DMS53 (cell line): ENCODE measurements at places on chromosomes 3 and 15.

DNA sequence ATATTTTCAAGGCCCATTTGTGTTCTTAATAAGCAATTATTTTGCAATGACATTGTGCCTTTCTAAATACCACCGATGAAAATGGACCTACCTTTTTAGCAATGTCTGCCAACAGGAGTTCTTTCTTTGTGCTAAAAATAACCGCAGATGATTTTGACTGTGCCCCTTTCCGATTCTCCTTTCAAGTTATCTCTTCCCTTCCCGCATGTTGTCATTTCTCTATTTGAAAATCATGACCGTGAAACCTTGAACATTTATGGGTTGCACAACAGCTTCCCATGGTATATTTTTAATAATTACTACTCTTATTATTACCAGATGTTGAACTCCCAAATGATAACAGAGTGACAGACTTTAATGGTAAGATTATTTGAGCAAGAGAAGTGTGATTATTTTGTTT, 10.3 kb upstream of the ETFA start:
- no peak for DNase-seq

GRCh38 chr3:23000371-23000770, 202.8 kb upstream of the UBE2E2 start:
- no peak for DNase-seq

DNA sequence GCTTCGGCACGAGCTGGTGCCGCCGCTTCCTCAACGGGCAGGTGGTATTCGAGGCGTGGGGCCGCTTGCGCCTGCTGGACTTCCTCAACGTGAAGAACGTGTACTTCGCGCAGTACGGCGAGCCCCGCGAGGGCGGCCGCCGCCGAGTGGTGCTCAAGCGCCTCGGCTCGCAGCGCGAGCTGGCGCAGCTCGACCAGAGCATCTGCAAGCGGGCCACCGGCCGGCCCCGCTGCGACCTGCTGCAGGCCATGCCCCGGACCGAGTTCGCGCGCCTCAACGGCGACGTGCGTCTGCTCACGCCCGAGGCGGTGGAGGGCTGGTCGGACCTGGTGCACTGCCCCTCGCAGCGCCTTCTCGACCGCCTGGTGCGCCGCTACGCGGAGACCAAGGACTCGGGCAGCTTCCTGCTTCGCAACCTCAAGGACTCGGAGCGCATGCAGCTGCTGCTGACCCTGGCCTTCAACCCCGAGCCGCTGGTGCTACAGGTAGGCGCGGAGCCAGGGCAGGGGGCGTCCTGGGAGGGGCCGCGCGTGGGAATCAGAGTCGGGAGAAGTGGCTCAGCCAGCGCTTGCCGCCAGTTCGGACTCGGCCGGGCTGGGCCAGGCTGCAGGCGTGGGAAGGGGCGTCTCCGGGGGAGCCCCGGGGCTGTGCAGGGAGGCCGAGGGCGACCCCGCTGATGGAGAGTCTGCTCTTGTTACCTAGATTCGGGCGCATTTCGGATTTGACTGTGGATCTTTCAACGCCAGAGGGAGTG, 1.1 kb downstream of the DIPK2A start:
- peak; percentile 87 for DNase-seq

- DNase-seq: no peak
These were observed 6.1 kb downstream of the NGRN start for GRCh38 chr15:90271459-90272166.

DNA sequence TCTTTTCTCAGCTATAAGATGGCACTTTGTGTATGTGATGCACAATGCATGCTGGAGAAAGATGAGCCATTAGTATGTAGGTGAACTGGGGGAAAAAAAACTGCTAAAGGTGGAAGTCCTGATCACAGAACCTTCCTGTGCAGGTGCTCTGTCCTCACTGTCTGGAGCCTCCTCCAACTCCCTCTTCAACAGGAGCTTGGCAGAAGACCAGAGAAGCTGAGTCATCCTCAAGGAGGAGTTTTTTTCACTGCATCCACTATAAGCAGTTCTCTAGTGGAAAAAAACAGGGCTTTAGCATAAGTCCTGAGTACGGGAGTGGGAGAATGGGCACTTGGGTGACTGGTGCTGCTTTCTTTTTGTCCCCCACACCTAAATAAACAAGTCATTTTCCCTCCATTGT, 168.4 kb upstream of the CADPS start:
- peak; percentile 22 for DNase-seq

DNA sequence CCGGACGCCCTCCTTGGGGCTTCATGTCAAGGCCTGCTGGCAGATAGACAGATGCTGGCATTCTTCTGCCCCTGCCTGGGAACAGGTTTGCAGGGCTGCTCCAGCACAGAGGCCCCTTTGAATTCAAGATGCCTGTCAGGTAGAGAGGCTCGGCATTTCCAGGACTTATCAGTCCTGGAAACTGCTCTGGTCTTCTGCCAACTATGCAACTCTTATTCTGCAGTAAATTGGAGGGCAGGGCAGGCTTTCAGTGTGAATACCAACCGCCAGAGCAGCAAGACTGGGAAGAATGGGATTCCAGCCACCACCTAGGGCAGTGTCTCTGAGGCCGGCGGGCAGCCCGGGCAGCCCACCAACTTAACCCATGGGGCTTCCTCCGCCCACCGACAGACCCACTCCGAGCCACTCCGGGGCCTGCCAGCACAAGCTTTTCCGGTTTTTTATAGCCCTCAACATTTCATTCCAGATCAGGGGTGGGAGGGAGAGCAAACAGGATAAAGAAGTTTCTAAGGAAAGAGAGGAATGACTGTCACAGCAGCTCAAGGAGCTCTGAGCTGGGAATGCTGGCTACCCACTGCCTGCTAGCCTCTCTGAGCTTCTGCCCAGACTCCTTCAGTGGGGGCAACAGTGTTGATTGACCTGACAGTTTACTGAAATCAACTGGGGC, 140.9 kb downstream of the NTRK3 start:
- no peak for DNase-seq
